ENCODE measurements at places on chromosomes 13 and 19.

DNA sequence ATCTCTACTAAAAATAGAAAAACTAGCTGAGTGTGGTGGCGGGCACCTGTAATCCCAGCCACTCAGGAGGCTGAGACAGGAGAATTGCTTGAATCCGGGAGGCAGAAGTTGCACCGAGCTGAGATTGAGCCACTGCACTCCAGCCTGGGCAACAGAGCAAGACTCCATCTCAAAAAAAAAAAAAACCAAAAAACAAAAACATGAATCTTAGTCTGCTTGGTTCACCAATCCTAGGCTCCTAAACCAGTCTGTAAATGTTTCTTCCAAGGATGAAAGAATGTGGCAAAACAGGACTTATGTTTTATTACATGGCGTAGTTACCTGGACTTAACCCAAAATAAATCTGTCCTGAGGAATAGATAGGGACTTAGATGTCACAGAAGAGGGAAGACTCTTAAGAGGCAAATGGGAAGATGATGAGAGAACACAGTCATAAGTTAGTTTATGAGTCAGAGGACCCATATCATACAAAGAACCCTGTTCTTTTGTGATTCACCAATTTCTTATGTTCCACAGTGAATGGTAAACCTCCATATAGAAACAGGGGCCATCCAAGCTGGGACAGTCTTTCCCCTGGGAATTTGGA, 6.9 kb upstream of the FBXL3 start:
- no peak for DNase-seq

- no peak for DNase-seq
Measured at GRCh38 chr13:106918557-106918860, 350.6 kb upstream of the ARGLU1 start.

DNA sequence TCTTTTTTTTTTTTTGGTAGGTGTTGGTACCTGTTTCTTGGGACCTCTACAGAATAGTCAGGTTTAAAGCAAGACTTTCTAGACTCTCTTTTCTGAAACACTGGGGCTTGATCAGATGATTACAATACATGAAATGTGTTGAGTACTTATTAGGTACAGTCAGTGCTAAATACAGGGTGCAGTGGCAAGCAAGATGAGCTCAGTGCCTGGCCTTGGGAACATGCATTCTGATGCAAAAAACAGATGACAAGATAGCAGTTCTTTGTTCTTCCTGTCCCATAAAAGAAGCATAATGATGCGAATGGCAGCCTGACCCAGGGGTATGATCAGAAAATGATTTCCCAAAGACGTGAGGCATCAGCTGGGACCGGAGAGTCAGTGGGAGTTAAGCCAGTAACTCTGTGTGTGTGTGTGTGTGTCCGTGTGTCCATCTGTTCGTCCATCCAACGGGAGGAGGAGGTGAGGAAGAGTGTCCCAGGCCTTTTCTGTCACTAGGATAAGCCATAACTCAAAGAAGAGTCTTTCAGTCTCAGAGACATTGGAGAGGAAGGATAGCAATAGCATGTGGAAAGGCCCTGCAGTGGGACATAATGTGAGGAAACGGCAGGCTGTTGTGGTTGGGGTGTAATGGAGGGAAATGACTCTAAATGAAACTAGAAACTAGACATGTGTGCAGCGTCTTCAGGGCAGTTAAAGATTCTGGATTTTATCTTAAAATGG, 32.2 kb downstream of the SLAIN1 start:
- no peak for DNase-seq

DNA sequence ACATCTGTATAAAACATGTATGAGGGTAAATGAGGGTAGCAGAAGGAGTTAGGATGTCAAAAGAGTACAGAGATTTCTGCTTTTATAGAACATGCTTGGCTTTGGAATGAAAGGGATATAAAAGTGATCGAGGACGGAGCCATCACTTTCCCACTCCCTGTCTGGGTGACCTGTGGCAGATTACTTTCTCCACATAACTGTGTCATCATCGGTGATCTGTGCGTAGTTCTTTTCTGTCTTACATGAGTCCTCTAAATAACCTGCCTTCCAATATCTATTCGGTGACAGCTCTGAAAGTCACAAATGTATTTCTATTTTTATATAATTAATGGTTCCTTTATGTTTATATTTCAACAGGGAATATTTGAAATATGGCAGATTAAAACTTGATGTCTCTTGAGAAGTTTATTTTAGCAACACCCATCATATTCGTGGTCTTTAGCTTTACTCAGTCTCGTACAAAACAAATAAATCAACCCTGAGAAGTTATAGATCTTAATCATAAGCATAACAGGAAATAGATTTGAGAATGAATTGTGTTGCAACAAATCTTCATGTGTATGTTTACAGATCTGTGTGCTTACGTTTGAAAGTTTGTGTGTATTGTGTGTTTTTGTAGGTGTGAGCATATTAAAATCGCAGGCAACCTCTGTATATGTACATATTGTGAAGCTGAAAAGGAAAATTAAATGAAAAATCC, 1094.3 kb downstream of the EFNB2 start:
- no peak for DNase-seq

- DNase-seq = no peak
Measured at GRCh38 chr13:106241974-106242953, 293.2 kb downstream of the EFNB2 start.
